Neural crest cell (in vitro differentiated cells): ENCODE measurements at places on chromosomes 4 and X.

GRCh38 chr4:15294202-15294601 is 133.6 kb upstream of the C1QTNF7 start:
- no peak for DNase-seq

DNA sequence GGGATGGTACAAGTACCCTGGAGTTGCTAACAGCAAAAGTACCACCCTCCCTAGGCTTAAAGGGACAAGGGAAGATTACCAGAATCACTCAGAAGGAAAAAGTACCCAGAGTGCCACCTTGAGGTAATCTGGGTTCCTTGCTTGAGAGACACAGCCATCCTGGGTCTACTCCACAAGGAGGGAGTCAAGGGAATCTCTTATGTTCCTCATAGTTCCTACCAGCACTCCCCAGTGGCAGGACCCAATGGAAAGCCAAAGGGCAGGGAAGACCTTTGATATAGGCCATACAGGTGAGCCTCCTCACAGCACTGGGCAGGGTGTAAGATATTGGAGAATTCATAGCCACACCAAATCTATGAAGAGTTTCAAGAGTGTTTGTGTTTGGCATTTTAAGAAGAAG is 5.7 kb downstream of the IL2 start:
- no peak for DNase-seq

- DNase-seq = no peak
Observed at GRCh38 chrX:24990535-24990934, 25.2 kb downstream of the ARX start.

- no peak for DNase-seq
Observed at GRCh38 chr4:26289401-26289800, 31.4 kb upstream of the RBPJ start.

GRCh38 chr4:153228512-153229140 is 24.4 kb downstream of the TRIM2 start:
- no peak for DNase-seq

GRCh38 chr4:75939890-75940691 is 722 bp downstream of the NAAA start:
- peak; percentile 39 for DNase-seq

GRCh38 chrX:78118628-78119027 is 14.6 kb downstream of the PGK1 start:
- no peak for DNase-seq
